ENCODE measurements at places on chromosomes 7 and 10.
A peak's percentile ranks its signal among the peaks of the same experiment; 100 is the strongest.

DNA sequence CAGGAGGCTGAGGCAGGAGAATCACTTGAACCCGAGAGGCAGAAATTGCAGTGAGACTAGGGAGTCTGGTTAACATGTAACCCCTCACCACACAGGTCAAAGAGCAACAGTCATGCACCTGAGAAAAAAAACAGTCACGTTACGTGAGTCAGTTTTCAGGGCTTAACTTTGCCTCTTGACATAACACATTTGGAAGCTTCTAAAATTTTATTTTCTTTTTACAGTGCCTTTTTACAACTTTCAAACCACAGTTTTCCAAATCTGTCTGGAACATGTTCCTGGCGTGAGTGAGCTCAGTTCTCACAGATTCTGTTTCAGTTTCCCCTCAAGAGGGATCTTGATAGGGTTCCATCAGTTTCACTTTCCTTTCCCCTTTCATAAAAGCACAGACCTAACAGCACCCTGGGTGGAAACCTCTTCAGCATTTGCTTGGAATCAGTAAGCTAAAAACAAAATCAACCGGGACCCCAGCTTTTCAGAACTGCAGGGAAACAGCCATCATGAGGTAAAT, 4.4 kb downstream of the IFIT3 start:
- peak; percentile 92 for DNase-seq

GRCh38 chr7:82678259-82678658, 234.7 kb upstream of the CACNA2D1 start:
- DNase-seq = no peak

GRCh38 chr10:43375401-43376020, 4.1 kb downstream of the FXYD4 start:
- no peak for DNase-seq

DNA sequence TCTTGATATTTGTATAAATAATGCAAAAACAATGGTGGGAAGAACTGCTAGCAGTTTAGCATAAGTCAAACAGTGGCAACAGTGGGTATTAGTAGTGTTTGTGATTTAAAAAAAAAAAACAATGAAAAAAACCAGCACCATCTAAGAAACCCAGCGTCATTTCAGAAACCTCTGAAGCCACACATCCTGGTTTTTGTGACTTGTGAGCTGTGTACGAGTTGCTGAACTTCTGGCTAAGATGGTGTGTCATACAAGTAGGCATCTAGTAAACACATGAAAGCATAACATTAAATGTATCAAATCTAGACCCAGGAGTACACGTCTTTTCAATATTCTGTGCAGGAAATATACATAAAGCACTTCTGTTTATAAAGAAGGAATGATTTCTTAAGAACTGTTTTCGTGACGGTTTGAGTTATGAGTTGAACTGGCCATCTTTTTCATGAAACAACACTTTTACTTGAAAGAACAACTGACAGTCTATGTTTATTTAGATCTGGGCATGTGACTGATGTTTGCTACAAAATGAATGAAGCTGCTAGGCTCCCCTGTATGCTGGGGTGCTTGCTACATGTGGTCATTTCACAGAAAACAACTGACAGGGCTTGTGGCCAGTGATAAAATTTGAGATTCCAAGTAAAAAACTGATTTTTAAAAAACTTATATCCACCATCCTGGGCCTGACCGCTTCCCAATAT, 143.5 kb downstream of the PIP4K2A start:
- DNase-seq = no peak

DNA sequence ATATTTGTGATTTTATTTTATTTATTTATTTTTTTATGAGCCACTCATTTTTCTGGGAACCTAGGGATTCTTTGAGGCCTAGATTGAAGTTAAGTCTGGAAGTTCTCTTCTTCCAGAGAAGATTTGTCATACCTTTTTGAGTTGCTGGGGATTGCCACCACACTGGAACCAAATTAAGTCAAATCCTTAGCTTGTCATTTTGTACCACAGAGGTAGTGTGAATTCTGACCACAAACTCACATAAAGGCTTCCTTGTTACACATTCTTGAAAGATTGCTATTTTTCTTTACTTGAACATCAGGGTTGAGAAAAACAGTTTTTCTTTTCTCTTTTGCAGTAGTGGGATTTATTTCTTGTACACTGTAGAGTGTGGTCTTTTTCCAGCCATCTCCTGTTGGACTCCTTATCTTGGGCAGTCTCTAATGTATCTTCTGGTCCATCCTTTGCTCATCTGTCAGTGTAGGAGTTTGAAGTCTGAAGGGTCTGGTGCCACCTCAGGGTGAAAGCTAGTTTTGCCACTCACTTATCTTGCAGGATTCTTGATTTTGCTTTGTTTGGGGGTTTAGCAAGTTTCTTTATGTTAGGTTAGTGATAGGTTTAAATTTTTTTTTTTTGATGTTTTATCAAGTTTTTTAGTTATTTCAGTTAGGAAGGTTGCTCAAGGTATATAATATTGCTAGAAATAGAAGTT, 24.8 kb downstream of the PCBD1 start:
- DNase-seq = no peak

GRCh38 chr10:67776371-67776770, 61.6 kb downstream of the DNAJC12 start:
- DNase-seq = no peak

- no peak for DNase-seq
Observed at GRCh38 chr10:76297358-76297757, 865.9 kb downstream of the LRMDA start.
